ENCODE measurements at places on chromosomes 2 and 18.

- no peak for DNase-seq
Measured at GRCh38 chr2:100639588-100640390, 77.0 kb downstream of the PDCL3 start.

GRCh38 chr2:215367662-215368492 is 56.0 kb downstream of the ATIC start:
- DNase-seq, result peak; percentile 80

DNA sequence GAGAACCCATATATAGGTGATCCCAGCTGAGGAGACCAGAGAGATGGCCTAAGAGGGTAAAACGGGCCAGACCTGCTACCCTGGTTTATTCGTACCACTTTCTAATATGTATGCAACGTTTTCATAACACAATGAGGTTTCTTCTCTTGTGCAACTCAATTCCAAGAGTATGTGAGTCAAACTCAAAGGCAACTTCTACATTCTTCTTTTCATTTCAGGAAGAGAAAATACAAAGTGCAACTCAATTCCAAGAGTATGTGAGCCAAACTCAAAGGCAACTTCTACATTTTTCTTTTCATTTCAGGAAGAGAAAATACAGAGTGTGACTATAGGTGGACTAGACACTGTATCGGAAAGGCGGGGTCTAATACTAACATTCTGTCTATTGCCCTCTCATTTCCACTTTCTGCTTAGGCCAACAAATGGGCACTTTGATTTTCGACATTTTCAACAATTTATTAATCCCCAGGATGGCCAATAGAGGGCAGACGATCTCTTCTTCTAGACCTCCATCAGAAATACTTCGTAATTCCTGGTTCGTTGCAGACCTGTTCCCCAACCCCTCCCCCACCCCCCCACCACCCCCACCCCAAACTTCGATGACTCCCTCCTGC is 3.7 kb upstream of the CRIM1 start:
- DNase-seq, result peak; percentile 69

- peak; percentile 99 for DNase-seq
Measured at GRCh38 chr18:54776282-54776977, 51.8 kb upstream of the RAB27B start.

DNA sequence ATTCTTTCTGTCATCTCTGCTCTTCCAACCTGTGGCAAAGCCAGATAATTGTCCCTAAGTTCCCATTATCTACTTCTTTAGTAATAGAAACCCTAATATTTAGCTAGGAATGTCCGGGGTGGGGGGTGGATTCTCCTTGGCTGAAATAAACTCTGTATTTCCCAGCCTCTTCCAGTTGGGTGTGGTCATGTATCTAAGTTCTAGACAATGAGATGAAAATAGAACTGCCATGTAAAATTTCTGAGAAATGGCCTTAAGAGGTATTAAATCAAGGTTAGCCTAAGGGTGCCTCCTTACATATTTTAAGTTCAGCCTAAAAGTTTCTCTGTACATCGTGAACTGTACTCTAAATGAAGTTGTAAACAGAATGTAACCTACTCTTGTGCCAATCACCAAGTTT is 39.5 kb downstream of the MAIP1 start:
- no peak for DNase-seq

DNA sequence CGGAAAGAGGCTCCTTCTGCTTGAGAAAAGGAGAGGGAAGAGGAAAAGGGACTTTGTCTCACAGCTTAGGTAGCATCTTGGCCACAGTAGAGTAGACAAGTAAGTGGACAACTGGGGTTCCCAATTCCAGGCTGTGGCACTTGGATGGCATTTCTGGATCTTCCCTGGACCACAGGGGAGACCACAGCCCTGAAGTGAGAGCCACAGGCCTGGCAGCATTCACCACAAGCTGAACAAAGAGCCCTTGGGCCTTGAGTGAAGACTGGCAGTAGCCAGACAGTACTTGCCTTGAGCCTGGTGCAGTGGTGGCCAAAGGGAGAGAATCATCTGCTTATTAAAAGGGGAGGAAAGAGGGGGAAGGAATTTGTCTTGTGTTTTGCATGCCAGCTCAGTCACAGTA is 226.1 kb upstream of the KLHL14 start:
- DNase-seq, result no peak

GRCh38 chr2:171084128-171084527 is 76.6 kb downstream of the TLK1 start:
- no peak for DNase-seq

DNA sequence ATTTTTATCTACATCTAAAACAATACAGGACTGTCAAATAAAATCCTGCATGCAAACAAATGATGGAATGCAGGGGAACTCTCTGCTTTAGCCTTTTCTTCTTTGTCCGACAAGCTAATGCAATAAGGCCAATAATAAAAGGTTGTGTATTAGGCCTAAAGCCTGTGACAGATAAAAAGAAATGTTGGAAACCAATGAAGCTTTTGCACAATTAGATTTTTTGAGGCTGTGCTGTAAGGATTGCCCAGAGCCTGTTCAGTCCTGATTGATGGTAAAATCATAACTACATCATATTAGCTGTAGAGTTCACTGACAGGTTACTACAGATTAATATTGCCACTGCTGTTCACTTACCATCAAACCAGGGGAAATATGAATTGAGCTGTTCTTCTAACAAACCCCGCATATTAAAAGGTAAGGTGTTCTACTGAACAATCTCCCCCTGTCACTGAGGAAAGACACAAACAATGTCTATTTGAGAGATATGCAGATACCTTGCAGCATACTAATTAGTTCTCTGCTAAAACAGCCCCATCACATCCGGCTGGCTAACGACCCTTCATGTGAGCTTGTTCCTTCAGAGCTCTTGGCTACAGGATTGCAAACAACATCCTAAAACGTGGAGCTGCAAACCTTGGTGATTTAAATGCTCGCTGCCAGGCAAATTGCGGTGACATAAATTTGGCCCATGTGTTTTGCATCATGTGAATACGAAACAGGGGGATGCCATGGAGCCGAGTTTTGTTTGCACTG is 305.4 kb downstream of the MTX2 start:
- DNase-seq, result no peak

- DNase-seq, result no peak
Measured at GRCh38 chr2:95399061-95399460, 3.4 kb upstream of the FAHD2A start.

GRCh38 chr2:236947896-236948295 is 137.8 kb upstream of the COPS8 start:
- no peak for DNase-seq

DNA sequence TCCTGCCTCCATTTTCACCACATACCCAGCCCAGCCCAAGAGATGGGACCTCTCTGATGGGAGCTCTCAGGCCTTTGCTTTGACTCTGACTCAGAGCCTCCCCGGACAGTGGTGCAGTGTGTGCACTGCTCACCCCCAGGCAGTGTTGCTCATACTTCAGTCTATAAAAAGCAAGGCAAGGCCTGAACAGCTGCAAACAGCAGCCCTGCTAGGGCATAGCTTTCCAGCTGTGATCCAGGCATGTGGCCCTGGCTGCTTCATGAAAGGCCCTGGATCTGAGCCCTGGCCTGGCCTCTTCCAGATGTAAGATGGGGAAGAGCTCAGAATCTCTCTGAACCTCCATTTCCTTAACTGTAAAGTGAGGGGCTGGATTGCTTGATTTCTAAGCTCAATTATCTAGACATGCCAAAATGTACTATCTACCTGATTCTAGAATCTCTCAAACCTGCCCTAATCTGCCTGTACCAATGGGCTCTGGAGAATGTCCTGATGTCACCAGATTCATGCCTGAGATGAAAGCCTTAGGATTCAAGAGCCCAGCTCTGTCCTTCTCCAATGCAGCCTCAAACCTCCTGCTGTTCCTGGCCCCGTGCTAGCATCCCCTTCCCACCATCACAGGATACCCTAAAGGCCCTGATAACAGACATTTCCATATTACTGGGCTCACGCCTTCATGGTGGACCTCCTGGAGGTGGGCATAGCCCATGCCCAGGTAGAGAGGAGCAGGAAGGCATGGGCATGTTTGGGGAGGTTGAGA is 206.9 kb downstream of the ARL4C start:
- peak; percentile 87 for DNase-seq

- DNase-seq, result no peak
Measured at GRCh38 chr2:47300081-47300480, 102.9 kb upstream of the MSH2 start.

- DNase-seq, result no peak
Measured at GRCh38 chr2:8391584-8391983, 290.3 kb upstream of the ID2 start.

DNA sequence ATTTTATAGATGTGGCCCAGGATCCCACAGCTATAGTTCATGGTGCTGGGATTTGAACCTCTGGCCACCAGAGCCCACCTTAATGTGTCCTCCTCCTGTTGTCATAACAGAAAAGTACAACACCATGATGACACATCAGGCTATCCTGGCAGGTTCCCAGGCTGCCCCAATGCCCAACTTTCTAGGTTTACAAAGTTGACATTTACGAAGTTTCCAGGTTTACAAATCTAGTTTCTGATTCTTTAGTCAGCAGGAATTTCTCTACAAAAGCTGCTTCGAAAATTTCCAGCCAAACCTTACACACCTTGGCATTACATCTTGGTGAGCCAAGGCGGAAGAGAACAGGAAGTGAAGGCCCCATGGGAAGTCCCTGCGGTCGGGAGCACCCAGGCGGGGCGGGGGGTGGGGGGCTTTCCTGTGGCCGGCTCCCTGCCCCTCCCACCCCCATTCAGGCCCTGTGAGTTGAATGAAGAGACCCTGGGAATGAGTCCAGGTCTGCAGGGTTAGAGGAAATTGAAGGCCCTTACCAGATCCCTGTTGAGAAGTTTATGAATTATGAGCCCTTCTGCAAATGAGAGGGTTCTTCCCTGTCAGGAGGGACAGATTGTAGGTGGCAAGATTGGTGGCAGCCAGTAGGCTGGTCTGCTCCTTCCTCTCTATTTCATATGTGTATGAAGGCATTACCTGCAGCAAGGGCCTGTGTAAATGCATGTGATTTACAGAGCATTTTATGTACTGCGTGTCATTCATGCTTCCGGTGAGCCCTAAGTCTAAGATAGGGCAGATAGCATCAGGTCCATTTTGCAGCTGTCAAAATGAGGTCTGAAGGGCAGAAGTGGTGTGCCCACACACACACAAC is 11.1 kb upstream of the IL1RN start:
- no peak for DNase-seq

- DNase-seq, result peak; percentile 80
Measured at GRCh38 chr2:42722320-42723190, 41.4 kb downstream of the OXER1 start.

GRCh38 chr2:10620481-10620880 is 69.3 kb downstream of the NOL10 start:
- peak; percentile 88 for DNase-seq

- no peak for DNase-seq
Measured at GRCh38 chr2:162243715-162244114, 470 bp upstream of the FAP start.

DNA sequence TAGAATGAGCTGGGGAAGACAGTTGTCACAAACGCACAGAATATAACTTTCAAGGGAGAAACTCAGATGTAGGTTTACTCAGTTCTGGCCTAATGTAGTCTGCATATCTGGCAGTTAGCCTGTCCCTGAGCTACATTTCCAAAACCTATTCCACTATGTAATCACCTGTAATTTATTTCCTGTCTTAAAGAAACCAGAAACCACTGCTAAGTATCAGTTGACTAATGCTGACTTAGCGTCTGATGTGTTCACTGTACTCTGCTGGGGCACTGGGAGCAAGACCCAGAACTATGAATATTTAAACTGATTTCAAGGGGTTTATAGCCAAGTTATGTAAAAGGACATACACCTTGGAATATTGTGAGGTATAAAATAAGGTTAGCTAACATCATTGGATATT is 1995.2 kb upstream of the PIK3C3 start:
- DNase-seq, result no peak

- peak; percentile 78 for DNase-seq
Measured at GRCh38 chr2:214076527-214076926, 334.3 kb upstream of the VWC2L start.

GRCh38 chr2:70639841-70640436 is 86.3 kb upstream of the TGFA start:
- no peak for DNase-seq

DNA sequence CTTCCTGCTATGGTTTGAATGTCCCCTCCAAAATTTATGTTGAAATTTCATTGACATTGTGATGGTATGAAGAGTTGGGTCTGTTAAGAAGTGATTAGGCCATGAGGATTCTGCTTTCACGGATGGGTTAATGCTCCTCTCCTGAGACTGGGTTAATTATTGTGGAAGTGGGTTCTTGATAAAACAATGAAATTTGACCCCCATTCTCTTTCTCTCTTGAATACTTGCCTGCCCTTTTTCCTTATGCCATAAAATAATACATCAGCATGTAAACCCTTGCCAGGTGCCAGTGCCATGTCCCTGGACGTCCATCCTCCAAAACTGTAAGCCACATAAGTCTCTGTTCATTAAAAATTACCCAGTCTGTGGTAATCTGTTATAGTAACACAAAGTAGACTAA is 352.8 kb downstream of the LRRTM4 start:
- no peak for DNase-seq

GRCh38 chr2:183035954-183036669 is 2.1 kb downstream of the NCKAP1 start:
- DNase-seq, result no peak

- DNase-seq, result no peak
Measured at GRCh38 chr2:102318437-102318836, 7.1 kb downstream of the IL1RL1 start.

- DNase-seq, result no peak
Measured at GRCh38 chr18:30361864-30362540, 680.5 kb downstream of the DSC3 start.

DNA sequence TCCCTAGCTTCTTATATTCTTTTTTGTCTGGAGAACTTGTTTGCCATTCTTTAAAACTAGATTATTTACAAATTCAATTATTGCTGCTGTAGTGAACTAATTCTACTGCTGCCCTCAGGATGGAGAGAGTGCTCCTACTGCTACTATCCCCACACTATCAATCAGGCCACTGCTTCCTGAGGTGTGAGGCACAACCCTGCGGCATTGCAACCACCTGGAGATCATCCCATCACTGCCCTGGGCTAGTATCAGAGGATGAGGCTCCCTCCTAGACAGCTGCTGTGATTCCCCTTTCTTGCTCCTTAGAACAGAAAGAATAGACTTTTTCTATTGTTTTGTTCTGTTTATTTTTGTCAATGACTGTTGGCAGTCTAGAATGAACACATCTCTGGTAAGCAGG is 146.6 kb downstream of the CDH19 start:
- no peak for DNase-seq

DNA sequence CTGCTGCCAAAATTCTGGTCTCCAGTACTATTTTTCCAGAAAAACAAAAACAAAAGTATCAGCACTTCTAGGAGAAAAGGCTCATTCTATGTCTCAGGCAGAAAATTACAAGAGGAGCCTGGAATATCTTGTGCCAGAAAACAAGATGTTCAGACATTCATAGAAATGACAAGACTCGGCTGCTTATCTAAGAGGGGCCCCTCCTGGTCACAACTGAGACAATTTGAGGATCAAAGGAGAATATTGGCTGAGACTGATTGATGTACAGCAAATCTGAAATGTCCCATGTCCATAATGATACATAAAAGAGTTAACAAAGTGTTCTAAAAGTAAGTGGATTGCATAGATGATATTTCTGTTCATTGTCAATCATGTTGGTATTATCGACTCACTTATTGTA is 2.4 kb upstream of the RPS7 start:
- DNase-seq, result no peak

GRCh38 chr2:191907545-191907944 is 60.7 kb upstream of the CAVIN2 start:
- DNase-seq, result no peak

- peak; percentile 48 for DNase-seq
Measured at GRCh38 chr2:102449370-102449974, 23.6 kb upstream of the SLC9A4 start.

- no peak for DNase-seq
Measured at GRCh38 chr18:32668956-32669355, 103.9 kb downstream of the KLHL14 start.
